ENCODE measurements at places on chromosomes 12 and 14. TPM values are rescaled to one million over a fixed set of nuclear protein-coding genes. Genes with fewer than 3 reads are reported as not detected.

DNA sequence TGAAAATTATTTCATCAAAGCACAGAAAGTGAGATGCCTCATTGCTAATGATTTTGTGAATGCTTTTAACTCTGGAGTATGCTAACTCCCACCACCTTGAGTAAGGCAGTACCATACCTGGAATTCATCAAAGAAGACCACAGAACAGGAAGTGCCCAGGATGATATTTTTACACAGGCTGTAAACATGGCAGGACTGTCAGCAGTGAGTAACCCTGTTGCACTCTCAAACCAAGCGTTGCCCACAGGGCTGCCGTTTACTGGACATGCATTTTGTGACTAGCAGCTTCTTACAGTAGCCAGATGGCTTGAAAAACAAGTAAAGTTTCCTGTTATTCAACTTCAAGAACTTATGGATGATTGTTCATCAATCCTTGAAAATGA lies 42.4 kb downstream of the RALGAPA1 start:
- DNase-seq, result no peak

DNA sequence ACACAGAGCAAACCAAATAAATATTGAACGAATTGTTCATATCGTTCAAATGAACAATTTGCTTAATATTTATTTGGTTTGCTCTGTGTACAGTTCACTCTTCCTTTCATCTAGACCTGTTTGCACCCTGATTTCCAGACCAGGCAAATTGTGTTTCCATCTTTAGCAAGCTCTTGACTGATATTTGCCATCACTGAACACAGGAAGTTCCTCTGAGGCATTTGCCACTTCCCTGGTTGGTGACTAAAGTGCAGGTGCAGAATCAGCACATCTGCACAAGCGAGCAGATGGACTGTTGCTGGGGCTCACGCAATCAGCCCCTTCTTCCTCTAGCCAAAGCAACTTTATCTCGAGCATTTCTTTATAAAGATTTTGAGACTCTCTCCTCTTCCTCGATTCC lies 112.9 kb downstream of the DAAM1 start:
- no peak for DNase-seq

Gene HAL
- total RNA-seq, result 210 TPM

Gene SMIM41
- total RNA-seq, result not detected

GRCh38 chr14:100651999-100652508 lies 64.8 kb upstream of the BEGAIN start:
- no peak for DNase-seq
